ENCODE measurements at places on chromosomes 16 and 17.

DNA sequence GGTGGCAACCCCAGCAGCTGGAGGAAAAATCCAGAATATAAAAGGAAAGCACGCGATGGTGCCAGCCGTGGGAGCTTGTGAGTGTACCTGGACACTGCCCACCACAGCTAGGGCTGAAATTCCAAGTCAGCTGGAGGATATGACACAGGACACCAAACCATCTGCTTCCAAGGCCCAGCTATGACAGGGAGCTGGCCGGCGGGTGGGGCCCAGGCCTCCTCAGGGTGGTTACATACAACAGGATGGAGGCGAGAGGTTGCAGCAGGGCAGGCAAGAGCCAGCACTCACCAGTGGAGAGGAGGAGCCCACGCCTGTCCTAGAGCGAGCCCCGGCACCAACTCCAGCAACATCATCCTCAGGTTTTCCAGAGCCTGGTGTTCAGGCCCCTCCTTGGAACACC is 163.2 kb upstream of the RPL38 start:
- DNase-seq, result no peak

GRCh38 chr17:17073581-17074403 is 31.5 kb downstream of the MPRIP start:
- DNase-seq, result no peak

- no peak for DNase-seq
These were observed 129.7 kb upstream of the CHMP6 start for GRCh38 chr17:80861892-80862291.

DNA sequence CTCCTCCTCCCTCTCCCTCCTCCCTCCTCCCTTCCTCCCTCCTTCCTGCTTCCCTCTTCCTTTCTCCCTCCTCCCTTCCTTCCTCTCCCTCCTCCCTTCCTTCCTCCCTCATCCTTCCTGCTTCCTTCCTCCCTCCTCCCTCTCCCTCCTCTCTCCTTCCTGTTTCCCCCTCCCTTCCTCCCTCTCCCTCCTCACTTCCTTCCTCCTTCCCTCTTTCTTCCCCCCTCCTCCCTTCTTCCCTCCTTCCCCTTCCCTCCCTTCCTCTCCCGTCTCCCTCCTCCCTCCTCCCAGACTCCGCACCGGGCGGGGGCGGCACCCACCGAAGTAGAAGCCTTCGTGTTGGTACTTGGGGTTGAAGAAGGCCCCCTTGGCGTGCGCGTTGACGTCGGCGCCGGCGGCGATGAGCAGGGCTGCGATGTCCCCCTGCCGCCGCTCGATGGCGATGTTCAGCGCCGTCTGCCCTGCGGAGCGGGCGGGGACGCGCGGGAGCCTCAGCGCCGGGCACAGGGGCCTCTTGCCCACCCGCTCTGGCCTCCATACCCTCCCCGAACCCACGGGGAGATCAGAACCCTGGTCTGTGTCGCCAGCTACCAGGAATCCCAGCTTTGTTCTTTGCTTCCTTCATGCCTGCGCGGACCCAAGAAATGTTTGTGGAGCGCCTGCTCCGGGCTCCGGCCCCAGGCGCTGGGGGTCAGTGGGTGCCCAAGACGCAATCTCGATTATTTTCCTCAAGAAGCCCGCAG is 22.2 kb downstream of the TRPV3 start:
- DNase-seq, result peak; percentile 84

GRCh38 chr17:4839965-4840892 is 7.1 kb downstream of the MINK1 start:
- no peak for DNase-seq

DNA sequence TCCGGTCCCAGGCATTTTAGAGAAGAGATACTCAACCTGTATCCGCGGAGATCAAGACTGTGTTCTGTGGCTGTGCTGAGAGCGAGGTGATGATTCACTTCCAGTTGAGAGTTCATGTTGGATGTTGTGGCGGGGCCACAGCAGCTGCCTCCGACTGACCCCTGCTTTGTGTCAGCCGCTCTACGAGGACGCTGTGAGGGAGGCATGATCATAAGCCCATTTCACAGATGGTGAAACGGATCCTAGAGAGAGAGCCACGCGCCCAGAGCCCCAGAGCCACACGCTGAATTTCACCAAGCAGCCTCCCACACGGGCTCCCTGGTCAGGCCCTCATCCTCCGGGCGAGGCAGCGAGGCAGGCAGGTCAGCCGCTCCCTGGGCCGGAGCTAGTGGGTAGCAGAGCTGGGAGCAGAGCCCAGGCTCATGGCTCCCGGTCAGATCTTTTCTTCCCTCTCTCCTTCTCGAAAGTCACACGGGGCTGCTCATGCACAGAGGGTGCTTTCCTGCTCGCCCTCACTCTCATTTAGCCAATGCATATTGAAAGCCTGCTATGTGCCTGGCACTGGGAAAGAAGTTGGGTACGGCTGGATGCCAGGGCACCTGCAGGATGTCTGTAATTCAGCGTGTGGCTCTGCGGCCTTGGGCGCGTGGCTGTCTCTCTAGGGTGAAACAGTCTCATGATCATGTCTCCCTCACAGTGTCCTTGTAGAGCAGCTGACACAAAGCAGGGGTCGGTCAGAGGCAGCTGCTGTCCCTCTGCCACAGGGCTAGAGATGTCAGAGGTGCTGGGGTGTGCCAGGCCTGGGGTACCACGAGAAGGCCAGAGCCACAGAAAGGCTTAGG is 155.6 kb upstream of the CHMP6 start:
- DNase-seq, result no peak

DNA sequence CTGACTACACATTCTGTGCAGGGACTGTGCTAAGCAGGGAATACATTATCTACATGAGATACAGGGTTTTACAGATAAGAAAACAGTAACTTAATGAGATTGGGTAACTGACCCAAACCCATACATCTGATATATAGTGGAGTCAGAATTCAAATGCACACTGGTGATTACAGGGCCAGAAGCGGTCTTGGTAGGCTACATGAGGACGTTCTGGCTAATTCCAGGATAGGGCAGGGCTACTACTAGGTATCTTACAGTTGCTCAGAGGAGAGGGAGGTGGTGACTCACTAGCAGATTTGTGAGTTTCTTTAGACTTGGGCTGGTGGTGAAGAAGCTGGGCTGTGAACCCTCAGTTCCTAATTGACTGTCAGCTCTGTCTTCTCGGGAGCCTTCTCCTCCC is 21.4 kb downstream of the TRIM16 start:
- DNase-seq, result no peak

DNA sequence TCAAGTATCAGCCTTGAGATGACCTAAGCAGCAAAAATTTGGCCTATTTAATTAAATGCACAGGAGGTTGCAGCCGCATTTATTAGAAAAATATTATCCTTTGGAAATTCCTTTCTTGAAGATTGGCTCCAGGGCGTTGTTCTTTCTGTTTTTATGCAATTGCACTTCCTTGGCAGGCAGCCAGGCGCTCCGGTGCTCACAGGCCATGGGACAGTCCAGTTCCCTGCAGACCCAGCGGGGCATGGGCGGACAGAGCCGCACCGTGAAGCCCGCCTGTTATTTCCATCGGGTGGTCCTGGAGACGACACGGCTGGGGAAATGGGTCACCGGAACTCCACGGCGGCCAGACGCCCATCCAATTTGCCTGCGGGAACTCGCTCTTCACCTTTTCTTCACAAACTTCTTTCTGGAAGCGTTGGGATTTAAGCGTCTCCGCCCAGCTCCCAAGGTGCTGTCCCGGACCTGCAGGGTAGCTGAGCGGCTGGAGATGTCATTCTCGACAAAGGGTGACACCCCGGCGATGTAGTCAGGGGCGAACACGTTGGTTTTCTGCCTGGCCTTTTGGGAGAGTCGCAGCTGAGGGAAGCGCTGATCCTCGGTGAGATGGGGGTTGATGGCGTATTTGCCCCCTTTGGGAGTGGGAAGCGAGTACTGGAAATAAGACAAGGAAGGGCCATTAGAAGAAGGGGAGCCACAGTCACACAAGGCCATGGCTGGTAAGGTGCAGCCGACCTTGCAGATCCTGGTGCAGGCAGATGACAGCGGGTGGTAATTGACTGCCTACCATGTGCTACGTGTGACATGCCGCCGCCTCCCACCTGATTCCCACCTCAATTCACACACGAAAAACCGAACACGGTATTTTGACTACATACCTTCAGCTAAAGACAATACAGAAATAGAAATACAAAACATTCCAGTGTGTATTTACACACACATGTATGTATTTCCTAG is 12.5 kb downstream of the NOB1 start:
- no peak for DNase-seq

- no peak for DNase-seq
These were observed 139.4 kb downstream of the CPPED1 start for GRCh38 chr16:12664164-12664733.

DNA sequence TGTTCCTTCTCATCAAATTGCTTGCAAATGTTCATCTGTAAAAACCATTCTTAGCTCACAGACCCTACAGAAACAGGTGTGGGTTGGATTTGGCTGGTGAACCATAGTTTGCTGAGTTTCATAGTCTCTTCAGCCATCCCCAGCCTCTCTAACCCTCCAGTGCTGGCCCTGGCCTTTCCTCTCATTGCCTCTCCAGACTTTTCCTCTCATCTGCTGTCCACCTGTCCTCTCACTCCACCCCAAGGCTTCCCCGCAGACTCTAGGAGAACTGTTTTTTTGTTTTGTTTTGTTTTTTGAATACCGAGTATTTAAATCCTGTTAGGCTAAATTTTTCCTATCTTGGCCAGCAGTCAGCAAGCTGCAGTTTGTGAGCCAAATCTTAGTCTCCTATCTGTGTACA is 41.1 kb downstream of the MEOX1 start:
- DNase-seq, result no peak

- DNase-seq, result no peak
These were observed 4.8 kb downstream of the CPPED1 start for GRCh38 chr16:12798846-12799245.

- no peak for DNase-seq
These were observed 68.8 kb downstream of the GPR139 start for GRCh38 chr16:20004931-20005330.

- DNase-seq, result peak; percentile 65
These were observed 13.9 kb upstream of the OR1F1 start for GRCh38 chr16:3173892-3174617.

Data from germinal center (tissue), 1 donor.